ENCODE measurements at places on chromosomes 16 and 17.

DNA sequence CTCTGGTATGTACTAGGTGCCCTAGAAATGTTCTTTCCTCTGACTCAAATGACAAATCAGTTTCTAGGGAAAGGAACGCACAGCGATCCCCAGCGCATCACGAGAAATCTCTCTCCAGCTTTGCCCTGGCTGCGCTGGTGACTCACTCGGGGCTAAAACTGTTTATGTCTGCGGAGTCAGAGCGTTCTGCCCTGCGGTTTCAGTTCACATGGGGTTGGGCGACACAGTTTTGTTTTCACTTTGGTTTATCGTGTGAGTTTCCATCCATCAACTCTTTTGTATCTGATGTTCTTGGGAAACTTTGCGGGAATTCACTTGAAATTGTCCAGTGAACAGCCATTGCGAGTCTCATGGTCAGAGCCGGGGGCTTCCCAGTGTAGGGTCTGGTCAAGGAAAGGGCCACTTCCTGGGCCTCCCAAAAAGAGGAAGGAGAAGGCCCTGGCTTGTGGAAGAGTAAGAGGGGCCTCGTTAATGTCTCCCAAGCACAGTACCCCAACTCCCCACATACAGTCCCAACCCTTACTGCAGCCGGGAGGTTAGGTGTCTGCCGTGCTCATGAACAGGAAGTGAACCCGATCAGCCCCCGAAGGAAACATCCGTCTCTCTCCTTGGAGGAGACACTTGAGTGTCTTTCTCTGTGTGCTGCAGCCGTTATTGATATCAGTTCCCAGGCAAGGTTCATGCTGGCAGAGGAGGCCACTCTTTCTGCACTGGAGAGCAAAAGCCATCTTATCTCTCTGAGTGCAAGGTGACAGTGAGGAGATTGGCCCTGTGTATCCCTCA is 643.2 kb downstream of the WWOX start:
- DNase-seq: peak; percentile 23

DNA sequence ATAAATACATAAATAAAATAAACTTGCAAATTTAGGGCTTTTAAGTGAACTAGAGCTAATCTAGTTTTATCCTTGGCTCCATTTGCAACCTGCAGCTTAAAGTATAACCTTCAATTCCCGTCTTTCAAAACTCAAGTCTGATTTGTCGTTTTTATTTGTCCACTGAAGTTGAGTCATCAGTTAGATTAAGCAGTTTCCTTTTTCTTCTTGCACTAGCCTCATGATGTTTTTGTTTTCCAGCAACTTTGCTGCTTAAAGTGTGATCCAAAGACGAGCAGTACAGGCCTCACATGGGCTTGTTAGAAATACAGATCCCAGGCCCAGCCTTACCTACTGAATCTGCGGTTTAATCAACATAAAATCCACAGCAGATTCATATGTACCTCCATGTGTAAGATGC is 13.8 kb downstream of the ARSG start:
- DNase-seq: no peak

DNA sequence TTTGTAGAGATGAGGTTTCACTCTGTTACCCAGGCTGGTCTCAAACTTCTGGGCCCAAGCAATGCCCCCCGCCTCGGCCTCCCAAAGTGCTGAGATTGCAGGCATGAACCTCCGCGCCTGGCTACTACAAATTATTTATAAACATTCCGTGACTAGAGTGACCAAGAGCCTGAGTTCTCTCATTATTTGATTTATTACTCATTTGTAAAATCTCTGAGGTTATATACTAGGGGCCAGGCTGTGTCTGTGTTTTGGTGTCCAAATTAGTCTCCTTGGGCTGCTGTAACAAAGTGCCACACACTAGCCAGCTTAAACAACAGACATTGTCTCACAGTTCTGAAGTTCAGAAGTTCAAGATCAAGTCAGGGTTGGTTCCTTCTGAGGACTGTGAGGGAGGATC is 70.8 kb upstream of the ELAC2 start:
- DNase-seq: no peak

- no peak for DNase-seq
Measured at GRCh38 chr17:11205659-11206058, 35.4 kb upstream of the SHISA6 start.

DNA sequence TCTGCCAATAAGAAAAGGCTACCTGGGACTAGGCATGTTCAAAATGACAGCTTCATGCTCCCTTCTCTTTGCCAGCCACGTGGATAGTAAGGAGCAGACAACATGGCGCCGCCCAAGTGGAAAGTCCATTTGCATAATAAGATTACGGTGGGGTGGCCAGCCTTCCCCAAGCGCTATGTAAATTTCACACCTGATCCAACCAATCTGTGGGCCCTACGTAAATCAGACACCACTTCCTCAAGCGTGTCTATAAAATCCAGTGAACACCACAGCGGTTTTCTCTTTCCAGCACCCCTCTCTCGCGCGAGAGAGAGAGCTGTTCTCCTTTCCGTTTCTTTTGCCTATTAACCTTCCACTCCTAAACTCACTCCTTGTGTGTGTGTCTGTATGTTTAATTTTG is 140.3 kb upstream of the ERCC4 start:
- no peak for DNase-seq

DNA sequence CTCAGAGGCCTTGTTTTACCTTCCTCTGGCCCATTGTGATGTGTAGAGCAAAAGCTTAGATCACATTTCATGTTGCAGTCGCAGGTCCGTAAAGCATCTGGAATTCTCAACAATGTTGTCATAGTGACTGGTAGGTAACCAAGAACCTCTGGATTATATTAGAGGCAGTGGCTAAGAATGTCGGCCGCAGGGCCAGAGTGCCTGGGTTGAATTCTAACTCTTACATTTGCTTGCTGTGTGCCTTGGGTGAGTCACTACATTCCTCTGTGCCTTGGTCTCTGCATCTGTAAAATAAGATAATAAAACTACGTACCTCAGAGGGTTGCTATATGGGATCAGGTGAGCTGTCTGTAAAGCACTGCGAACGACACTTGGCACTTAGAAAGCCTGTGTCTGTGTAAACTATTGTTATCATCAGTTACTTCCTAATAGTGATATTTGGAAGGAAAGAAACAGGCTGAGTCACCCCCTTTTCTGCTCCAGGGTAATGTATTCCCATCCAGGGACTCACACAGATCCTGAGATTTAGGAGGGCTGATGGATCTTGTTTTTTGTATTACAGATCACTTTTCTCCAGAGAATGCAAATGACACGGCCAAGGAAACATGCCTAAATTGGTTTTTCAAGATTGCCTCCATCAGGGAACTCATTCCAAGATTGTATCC is 52.2 kb downstream of the VPS35L start:
- no peak for DNase-seq

GRCh38 chr16:5025171-5025632 is 8.5 kb downstream of the NAGPA start:
- no peak for DNase-seq

GRCh38 chr16:85252461-85252860 is 140.2 kb upstream of the CIBAR2 start:
- DNase-seq: peak; percentile 20

- DNase-seq: no peak
Measured at GRCh38 chr16:11097094-11097786, 152.9 kb downstream of the CLEC16A start.

DNA sequence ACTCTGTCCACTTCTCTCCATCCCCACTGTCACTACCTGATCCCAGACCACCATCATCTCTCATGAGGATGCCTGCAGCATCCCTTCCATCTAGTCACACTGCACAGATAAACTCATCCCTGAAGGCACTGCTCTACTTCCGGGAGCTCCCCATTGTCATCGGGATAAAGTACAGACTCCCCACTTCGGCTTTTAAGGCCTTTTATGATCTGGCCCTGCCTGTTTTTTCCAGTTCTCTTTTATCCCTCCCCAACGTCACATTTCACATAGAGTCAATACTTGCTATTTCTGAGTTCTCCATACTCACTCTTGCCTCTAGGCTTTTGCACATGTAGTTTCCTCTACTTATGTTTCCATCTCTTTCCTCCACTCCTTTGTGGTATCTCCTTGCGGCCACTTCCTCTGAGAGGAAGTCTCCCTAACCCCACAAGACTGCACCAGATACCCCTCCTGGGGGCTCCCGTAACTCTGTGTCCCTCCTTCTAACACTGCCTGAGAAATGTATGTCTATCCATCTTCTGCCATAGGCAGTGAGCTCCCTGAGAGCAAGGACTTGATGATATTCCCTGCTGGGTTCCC is 66.9 kb downstream of the COPRS start:
- DNase-seq: no peak

GRCh38 chr17:78528541-78528940 is 48.7 kb downstream of the DNAH17 start:
- DNase-seq: no peak

- no peak for DNase-seq
Measured at GRCh38 chr16:67951485-67951884, 7.6 kb upstream of the LCAT start.

DNA sequence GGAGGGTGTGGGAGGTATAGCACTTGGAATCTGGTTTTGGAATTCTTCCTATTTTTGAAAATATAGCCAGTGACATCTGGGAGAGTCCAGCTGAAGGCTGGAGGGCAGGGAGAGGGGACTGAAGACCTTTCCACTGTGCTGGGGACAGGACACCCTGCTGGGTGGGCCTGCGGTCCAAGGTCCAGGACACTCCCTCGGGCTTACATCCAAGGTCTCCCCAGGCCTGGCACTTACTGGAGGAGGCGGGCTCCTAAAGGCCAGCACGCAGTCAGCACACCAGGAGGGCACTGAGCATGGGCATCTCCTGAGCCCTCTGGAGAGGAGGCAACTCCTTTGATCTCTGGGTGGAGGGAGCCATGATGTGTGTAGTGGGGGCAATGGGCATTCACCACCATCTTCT is 35.5 kb upstream of the ETV4 start:
- no peak for DNase-seq

DNA sequence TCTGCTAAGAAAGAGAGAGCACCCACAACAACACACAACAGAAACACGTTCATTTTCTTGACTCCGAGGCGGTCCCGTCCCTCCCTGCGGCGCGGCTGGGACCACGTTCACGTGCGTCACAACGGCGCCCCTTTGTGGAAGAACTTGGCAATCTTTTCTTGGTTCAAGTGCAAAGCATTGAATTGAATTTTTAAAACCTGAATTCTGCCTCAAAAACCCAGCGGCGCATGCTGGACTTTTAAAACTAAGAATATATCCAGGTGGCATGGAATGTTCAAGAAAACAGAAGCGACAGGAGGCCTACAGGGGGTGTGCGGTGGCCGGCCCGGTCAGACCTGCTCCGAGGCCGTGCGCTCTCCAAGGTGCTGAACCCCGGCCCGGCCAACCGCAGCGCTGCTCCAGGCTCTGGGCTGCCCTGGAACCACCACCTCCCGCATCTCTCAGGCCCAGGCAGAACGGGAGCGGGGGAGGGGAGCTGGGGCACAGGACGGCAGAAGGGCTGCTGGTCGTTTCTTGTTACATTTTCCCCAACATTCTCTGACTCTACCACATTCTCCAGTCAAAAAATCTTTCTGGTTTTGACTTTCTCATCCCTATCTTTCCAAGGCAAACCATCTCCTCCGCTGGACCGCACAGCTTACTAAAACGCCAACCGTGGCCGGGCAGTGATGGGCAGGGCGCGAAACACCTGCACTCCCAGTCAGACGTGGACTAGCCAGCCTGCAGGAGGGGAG is 3.4 kb upstream of the HEXD start:
- no peak for DNase-seq

- DNase-seq: peak; percentile 44
Measured at GRCh38 chr17:42985225-42985624, 4.9 kb downstream of the RUNDC1 start.

DNA sequence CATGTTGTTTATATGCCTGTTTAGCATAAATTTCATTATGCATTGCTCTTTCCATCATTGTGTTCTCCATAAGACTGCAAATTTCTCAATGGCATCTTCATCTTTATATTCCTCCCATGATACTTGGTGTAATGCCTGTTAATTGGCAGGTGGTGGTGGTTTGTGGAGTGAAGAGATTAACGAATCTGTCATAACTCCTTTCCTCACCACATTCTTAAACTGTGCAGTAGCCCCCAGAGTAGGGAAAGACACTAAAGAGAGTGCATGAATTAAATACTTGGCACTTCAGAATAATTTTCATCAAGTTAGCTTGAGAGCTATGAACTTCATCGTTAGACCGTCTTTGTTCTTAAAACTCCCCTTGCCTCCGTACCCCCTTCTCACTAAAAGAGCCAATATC is 329.7 kb downstream of the HS3ST3B1 start:
- DNase-seq: no peak

GRCh38 chr16:54647725-54648221 is 282.9 kb upstream of the IRX5 start:
- DNase-seq: no peak

DNA sequence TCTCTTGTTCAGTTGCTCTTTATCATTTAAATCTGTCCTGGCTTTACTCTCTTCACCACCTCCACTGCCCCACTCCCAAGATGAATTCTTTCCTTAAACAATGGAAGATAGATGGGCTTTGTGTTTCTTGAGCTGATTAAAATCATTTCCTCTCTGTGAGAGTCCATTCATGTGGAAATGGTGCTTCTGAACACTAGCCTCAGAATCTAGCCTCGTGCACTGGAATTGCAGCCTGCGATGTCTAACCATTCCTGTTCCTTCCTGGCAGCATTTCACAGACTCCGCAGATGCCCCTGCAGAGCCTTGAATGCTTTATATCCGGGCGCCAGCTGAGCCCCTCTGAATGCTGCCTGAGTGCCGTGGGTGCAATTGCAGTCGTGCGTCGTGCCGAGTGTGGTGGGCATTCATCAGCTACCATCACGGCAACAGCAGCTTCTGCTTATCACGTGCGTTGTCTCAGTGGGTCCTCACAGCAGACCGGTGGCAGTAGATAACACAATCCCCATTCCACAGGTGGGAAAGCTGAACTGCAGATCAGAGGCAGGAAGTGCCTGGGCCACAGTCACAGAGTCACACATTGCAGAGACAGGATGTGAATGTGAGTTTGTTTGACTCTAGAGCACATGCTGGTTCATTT is 172.8 kb upstream of the WSCD1 start:
- no peak for DNase-seq

GRCh38 chr17:78879635-78880186 is 23.3 kb downstream of the CEP295NL start:
- DNase-seq: no peak

DNA sequence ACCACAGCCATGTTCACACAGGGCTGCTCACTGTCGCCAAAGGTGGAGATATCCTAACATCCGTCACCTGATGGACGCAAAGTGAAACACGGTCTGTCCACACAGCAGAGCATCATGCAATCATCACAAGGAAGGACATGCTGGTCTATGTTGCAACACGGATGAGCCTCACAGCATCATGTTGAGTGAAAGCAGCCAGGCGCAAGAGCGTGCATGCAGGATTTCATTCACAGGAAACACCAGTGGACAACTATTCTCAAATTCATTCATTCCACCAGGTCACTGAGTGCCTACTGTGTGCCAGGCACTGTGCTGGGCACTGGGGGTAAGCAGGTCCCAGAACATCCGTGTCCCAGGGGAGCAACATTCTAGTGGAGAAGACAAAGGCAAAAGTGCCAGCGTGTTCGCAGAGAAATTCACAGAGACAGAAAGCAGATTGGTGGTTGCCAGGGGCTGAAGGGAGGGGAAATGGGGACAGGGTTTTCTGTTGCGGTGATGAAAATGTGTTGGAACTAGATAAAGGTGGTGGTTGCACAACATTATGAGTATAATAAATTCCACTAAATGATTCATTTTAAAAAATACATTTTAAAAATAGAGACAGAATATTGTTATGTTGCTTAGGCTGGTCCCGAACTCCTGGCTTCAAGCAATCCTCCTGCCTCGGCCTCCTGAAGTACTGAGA is 22.7 kb upstream of the KCNJ12 start:
- no peak for DNase-seq

Data from KG1 (cell line).